Mammary epithelial cell (primary cell): ENCODE measurements at places on chromosomes 1 and 21. TPM values are rescaled to one million over a fixed set of nuclear protein-coding genes. Genes with fewer than 3 reads are reported as not detected.

PIK3R3 gene
- polyA plus RNA-seq: 7.3 TPM

CRP gene
- not detected for polyA plus RNA-seq

DNA sequence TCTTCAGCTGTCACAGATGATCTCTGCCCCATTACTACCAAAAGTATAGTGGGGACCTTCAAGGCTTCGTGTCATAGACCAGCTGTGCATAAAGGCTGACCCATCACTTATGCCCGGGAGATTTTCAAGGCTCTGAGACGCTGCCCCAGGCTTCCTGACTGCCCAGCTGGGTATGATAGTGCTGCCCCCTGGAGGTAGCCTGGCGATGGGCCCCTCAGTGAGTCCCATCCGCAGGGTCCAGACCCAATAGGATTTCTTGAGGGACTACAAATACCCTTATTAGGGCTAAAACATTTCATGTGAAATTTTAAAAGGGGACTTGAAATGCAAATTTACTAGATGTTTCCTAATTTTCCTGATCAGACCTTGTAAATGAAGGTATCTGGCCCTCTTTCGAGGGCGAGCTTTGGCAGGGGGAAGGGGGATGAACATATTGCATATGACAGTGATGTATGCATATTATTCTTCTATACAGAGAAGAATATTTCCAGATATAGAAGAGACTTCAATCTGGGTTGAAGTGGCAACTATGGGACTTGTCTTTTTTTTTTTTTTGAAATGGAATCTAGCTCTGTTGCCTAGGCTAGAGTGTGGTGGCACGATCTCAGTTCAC lies 11.7 kb upstream of the FCMR start:
- no peak for DNase-seq

DNA sequence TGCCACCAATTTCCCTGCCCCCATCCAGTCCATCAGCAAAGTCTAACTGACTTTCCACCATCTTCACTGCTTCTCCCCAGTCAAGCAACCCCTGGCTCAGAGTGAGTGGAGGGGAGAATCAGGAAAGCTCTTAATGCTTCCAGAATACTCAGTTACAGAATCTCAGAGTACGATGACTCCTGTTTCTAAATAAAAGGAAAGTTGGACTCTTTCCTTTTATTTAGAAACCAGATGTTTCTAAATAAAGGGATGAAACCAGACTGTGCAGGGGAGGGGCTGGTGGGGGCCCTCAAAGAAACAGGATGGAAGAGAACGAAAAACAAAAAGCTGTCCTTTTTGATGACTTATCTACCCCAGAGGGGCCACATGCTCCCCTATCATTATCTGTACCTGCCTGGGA lies 85.2 kb upstream of the PPM1J start:
- DNase-seq: no peak
